ENCODE measurements at places on chromosomes 11 and 22.

DNA sequence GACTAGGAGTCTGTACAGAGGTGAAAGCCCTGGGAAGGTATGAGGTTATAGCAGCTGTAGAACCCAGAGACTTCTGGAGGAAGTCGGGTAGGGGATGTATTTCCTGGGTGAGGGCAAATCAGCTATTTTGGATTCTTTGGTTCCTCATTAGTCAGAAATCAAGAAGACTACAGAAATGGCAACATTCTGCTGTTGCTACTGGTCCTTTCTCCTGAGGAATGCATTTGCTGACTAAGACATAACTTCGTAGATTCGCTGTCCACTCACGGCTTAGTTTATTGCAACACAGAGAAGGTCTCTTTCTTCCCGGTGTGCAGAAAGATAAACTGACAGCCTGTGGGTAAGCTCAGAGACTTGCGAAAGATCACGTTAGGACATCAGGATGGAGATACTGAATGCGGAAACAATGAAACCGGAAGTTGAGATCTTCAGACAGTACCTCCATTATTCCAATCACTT is 25.3 kb upstream of the SESN3 start:
- no peak for DNase-seq

- no peak for DNase-seq
Measured at GRCh38 chr11:65537620-65538231, 12.8 kb downstream of the SCYL1 start.

GRCh38 chr11:105975128-105975527 is 46.9 kb downstream of the MSANTD4 start:
- DNase-seq, result no peak

- DNase-seq, result no peak
Measured at GRCh38 chr11:127474766-127475165, 474.2 kb upstream of the KIRREL3 start.

GRCh38 chr11:19984048-19984742 is 176.1 kb downstream of the DBX1 start:
- no peak for DNase-seq

DNA sequence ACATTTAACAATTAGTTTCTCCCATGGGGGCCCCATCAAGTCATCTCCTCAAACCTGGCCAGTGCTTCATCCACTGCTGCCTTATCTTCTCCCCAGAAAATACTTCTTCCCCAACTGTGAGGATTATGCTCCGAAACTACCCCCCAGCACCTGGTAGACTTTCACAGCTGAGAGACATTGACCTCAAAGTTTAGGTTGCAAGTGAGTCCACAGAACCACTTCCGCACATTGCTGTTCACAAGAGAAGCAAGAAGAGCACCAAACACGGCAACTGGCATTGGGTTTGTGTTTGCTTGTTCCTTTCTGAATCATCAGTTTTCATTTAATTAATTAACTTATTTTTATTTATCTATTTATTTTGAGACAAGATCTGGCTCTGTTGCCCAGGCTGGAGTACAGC is 6.1 kb downstream of the MCHR1 start:
- DNase-seq, result no peak

DNA sequence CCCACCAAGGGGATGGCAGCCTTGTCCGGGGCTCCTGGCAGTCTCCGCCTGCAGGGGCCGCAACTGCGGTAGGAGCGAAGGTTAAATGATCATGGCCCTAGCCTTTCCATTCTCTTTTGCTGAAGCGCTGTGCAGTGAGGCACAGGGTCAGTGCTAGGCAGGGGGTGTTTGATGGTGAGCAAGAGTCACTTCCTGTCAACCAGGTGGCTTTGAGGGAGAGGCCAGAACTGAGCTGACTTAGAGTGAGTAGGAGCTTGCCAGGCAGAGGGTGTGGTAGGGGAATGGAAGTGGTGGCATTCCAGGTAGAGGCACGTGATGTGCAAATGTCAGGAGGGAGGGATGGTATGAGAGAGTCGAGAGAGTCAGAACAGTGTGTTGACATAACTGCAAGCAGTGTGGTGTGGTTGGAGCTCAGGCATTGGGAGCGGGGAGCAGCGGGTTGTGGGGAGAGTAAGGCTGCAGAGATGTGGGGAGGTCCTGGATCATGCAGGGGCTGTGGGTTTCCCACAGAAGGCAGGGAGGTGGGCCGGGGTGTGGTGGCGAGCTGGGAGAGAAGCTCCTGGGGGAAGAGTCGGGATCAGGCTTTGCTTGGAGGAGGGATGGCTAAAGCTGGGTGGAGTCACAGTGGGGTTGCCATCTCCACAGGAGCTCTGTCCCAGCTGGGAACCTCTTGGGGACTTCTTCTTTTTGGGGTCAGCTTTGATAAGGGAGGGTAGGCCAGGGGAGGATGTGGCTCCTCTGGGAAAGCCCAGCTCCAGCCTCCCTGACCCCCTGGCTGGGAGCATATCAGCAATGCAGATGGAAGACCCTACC is 33.3 kb downstream of the AMPD3 start:
- DNase-seq, result no peak

DNA sequence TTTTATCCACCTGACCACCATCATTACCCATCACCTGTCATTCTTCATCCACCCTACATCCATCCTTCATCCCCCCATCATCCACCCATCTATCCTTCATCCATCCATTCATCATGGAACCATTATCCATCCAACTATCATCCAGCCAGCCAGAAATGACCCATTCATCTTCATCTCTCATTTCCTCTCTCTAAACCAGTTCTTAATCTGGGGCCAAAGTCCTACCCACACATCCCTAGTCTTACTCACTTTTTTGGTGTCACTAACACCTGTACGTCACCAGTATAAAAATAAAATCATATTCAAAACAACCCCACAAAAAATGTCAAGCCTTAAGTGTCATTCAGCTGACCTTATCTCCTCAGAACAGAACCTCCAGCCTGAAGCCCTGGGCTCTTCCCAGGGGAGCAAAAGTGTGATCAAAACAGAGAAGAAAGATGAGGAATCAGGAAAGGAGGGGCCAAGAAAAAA is 12.3 kb downstream of the SPI1 start:
- DNase-seq, result no peak

- DNase-seq, result no peak
Measured at GRCh38 chr11:126403658-126404057, 48.2 kb downstream of the ST3GAL4 start.

GRCh38 chr11:73576185-73576614 is 21.7 kb downstream of the FAM168A start:
- DNase-seq, result no peak

GRCh38 chr22:19368876-19369275 is 62.7 kb downstream of the HIRA start:
- no peak for DNase-seq

GRCh38 chr11:35045236-35045820 is 93.6 kb upstream of the CD44 start:
- no peak for DNase-seq

DNA sequence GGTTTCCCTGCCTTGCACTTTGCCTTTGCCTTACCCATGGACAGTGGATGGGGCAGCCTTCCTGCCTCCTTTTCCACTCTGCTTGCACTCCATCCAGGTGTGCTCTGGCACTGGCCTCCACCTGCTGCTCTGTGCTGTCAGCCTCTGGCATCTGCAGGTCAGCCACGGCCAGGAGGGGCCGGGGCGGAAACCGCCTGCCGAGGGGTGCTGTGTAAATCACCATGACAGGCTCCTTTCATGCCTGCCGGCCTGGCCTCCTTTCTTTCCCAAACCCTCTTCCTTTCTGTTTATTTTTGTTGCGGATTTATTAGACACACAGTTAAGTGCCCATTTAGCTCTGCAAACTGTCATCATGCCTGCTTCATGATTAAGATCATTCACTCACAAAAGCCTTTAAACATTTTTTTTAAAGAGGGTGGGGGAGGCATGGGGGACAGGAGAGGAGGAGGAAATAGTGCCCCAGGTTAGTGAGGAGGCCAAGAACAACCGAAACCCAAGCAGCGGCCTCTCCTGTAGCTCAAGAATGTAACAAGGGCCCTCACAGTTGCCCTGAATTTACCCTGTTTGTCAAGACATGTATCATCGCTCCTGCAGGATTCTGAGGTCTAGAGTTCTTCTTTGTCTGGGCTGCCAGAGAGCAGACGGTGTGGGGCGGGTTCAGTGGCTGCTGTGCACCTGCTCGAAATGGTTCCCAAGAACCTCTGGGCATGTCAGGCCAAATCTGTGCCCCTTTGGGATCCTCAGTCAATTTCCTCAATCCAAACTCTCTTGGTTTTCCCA is 83.3 kb downstream of the BARX2 start:
- no peak for DNase-seq

- no peak for DNase-seq
Measured at GRCh38 chr11:15624701-15625100, 510.0 kb downstream of the INSC start.

DNA sequence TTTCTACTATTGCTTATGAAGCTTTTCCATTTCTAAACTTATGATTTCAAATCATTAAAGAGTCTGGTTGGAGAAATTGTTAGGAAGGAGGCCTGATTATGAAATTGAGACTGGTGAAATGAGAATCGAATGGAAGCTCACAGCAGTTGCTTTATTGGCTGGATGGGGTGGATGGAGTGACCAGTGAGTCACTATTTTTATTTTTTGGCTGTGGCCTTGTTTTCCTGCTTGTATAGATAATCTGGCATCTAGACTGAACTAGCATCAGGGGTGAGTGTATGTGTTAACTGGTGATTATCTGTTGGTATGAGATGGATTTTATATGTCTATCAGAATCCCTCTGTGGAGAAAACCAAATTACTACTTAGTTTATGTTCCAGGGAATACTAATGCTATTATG is 36.2 kb downstream of the UVRAG start:
- DNase-seq, result no peak

DNA sequence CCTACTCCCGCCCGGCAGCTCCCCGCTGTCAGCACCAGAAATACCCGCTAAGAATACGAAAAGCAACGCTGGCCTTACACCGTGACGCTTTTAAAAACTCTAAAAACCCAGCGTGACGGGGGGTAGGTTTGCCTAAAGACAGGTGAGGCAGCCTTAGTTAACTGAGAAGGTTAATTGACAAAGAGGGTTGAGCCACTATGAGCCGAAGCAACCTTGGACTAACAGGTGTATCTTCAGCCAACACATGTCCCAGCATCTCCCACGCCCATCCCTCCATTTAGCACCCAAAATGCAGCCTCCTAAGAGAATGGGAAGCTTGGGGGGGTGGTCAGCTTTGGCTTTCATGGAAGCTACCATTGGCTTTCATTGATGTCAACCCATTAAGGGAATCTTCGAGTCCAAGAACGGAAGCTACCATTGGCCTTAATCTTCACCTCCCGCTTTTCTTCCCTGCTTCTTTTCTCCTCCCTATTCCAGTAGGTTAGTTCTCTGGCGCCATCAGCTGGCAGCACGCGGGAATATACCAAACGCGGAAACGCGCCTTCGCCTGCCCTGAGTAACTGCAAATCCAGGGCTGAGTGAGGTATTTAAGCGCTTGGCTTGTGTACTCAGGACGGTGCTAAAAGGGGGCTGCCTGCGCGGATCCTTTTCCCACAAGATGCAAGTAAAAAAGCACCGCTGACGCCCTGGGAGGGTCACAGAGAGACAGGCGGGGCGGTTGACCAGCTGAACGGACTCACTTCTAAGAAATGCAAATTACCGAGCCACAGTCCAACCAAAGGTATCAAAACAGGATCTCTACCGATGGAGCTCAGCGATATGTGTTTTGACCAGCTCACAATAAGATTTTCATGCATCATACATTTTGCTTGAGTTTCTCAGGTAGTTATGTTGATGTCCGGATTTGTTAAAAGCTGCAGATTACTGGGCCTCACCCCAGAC is 38.5 kb upstream of the GLYATL1 start:
- peak; percentile 87 for DNase-seq

- no peak for DNase-seq
Measured at GRCh38 chr11:29518389-29519174, 498.2 kb downstream of the KCNA4 start.

GRCh38 chr22:50146439-50147238 is 23.9 kb upstream of the PANX2 start:
- DNase-seq, result no peak

- DNase-seq, result no peak
Measured at GRCh38 chr11:39806652-39807051, 1652.8 kb downstream of the LRRC4C start.

DNA sequence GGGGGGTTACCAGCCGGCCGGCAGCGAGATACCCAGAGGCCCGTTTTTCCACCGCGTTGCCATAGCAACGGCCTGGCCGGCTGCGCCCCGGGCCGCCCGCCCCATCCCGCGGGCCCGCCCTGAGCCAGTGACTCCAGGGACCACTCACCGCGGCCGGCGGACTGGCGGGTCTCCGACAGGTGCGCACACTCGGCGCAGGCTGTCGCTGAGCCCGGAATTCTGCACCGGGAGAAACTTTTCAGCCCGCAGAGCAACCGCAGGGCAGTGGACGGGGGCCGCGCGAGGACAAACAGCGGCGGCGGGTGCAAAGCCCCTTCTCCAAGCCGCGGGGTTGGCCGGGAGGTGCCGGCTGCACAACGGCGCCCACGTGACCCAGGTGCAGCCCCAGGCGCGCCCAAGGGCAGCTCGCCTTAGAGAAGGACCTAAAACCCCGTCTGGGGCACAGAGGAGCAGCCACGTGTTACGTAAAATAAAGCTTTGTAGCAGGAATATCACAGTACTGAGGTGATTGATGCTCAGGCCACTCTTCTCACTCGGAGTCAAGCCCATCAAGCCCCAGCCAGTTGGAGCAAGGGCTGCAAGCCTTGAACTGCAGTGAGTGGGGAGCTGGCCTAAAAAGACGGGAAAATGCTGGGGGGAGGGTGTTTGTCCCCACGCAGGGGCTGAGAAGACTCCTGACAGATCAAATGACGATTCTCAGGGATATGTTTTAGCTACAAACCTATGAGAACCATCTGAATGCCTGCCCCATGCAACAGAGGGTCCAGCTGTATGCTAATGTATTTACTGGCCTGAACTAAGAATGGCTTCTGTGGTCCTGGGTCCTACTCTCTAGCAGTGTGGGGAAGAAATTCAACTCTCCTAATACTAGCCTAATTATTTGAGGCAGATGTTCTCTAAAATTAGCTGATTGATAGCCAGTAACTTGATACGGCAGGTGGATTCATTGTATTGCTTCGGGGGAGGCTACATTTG is at the start of gene STK33:
Gene STK33, minus strand, starts transcription at position 294 of the 975 bp plus-strand sequence. CDS start 119,323 bp downstream, outside the sequence.
- no peak for DNase-seq

GRCh38 chr11:95375886-95376285 is 144.9 kb upstream of the SESN3 start:
- DNase-seq, result no peak

DNA sequence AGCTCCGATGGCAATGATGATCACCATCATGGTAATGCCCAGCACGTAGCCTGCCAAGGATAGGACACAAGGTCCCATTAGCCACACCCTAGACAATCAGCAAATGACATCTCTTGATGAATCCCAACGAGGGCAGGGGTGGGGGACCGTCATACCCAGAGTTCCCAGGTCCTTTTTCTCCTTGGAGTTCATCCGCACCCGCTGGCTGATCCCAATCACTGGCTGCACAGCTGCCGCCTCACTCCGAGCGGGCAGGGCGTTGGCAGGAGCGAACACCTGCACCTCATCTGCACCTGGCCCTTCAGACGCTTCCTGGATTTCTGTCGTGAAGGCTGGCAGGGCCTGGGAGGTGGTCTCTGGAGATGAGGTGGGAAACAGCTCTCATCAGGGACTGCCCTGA is 2.9 kb downstream of the PIK3IP1 start:
- DNase-seq, result no peak

GRCh38 chr11:78741741-78742140 is 167.1 kb upstream of the NARS2 start:
- DNase-seq, result no peak
